ENCODE measurements at places on chromosomes 5 and 9.

- peak; percentile 67 for DNase-seq
These were observed 35.9 kb upstream of the UNC5A start for GRCh38 chr5:176774216-176775171.

GRCh38 chr9:85741095-85741874 lies 469 bp downstream of the AGTPBP1 start:
- peak; percentile 60 for DNase-seq

GRCh38 chr9:121753802-121754654 lies 102.6 kb downstream of the DAB2IP start:
- no peak for DNase-seq

DNA sequence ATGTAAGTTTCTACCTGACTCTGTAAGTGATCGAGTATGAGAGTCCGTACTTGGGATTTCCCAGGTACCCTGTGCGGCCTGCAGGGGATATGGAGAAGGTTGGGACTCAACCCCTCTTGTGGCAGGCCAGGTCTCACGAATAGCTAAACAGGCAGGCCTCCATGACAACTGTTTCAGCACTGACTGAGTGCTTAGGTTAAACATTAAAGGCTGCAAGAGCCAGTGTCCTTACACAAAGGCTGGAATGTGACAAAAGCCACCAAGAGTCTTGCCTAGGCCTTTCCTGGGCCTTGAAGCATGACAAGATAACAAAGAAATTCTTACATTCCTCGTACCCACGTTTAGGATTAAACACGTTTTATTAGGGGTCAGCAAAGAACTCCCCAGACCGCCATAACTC lies 58.6 kb downstream of the THBS4 start:
- DNase-seq: no peak

- no peak for DNase-seq
These were observed 129.1 kb upstream of the SLC30A5 start for GRCh38 chr5:68964679-68965078.

DNA sequence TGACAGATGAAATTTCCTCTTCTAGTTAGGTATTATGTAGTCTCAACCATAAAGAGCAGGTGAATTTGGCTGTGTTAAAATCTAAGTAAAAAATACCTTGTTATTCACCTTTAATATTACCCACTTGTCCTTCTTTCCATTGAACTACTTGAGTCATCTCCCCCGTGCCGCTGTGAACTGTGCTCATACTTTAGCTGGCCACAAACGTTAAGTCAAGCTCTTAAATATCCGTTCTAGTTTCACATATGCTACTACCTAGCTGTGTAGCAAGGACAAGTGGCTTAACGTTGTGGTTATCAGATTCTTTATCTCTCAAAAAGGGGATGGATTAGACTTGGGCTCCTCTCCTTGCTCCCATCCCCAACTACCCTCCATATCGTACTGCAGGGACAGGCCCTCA lies 110.4 kb downstream of the EFNA5 start:
- no peak for DNase-seq

- no peak for DNase-seq
These were observed 154.3 kb upstream of the RAI14 start for GRCh38 chr5:34501840-34502239.

- DNase-seq: no peak
These were observed 3.4 kb upstream of the NOTCH1 start for GRCh38 chr9:136549010-136549980.

DNA sequence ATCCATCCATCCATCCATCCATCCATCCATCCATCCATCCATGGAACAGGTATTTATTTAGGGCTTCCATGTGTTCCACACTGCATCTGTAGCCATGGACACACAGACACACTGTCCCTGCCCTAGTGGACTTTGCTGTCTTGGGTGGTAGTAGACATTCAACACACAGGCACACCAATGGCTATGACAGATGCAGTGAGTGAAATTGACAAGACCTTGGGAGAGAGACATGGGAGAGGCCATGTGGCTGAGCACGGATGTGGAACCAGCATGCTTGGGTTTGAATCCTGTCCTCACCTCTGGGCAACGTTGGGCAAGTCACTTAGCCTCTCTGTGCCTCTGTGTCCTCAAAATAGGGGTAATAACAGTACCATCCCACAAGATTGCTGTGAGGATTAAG lies 45.3 kb downstream of the STOM start:
- DNase-seq: no peak

DNA sequence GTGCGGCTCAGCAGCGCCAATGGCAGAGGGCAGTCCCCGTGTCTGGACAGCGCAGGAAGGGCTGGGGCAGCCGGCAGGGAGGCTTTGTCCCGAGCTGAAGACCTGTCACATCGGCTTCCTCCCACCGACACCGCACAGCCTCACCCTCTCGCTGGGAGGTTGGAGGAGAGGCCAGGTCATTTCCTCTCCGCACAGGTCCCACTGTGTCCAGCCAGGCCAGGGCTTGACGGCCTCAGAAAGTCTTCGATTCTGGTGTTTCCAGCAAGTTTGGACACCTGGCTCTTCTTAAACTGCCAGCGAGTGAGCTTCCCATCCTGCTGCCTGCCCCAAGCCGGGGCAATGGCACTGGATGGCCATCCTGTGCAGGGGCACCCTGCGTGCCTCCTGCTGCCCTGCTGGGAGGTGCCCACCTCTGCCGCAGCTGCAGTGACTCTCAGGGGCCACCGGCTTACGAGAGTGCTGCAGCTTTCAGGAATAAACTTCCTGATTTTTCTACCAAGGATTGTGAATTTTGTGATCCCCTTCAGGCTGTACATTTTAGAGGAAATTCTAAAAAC lies 33.9 kb downstream of the AHRR start:
- no peak for DNase-seq

DNA sequence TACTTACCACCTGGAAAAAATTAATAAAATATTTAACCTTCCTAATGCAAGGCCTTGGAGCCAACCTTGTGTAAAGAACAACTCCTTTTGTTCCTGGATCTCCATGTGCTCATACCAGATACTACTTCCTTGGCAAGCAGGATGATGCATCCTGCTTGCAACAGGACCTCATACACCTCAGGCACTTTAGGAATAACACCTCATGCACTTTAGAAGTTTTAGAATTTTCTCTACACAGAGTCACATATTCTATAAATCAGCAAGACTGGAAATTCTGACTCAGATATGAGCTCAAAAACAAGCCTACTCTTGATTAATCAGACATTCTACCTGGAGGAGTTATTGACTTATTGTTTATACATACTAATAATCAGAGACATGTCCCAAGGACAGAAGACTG lies 209.6 kb upstream of the CDH10 start:
- DNase-seq: no peak

DNA sequence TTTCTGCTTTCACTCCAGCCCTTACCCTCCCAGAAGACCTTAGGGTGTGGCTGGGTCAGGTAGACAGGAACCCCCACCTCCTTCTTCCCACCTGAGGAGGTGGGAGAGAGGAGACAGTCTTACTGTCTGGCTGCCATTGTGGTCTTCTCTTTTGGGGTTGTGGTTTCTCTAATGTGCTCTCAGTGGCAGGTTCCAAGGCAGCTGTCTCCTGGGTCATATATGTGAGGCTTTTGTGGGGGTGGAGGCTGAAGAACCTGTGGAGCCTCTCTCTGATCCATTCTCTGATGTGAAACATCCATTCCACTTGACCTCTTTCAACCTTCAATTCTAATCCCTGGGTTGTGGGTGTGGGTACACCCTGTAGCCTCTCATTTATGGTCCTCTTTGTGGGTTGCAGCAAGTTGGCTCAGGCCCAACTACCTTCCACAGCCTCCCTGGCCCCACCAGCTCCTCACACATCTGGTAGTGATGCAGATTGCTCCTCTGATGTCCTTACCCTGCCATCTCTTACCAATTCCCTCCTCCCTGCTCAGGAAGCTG lies 118.4 kb downstream of the CEP120 start:
- no peak for DNase-seq

DNA sequence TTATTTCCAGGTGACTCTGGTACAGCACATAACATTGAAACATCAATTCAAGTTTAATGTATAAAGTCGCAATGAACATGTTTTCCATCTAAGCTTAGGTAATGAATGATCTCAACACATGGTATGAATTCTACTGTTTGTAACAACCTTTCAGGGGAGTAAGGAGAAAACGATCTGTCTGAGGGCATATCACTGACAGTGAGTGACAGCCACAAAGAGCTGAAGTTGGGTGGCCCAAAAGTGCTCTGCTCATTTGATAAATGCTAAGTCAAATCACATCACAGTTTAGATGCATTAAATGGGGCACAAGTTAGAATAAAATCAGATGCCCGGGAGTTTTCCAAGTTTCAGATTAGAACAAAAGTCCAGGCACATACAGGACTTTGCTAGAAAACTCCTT lies 1.2 kb downstream of the FANCC start:
- DNase-seq: no peak

DNA sequence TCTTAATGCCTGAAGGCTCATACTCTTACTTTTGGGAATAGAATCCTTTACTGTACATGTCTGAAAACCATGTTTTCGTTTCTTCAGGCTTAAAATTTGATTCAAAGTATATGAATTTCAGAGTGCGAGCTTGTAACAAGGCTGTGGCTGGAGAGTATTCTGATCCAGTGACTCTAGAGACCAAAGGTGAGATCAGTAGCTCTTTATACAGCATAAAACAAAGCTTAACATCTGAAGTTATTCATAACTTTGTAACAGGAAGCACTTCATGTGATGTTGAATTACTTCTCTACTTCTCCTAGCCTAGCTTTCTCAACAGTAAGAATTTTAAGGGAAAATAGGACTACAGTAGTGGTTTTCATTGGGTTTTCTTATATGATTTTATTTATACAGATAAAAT lies 49.4 kb upstream of the FKTN start:
- peak; percentile 41 for DNase-seq

GRCh38 chr9:13278368-13279246 lies 885 bp downstream of the MPDZ start:
- no peak for DNase-seq

- DNase-seq: peak; percentile 93
These were observed 12.3 kb upstream of the KCNIP1 start for GRCh38 chr5:170491479-170491878.

- no peak for DNase-seq
These were observed 90.1 kb upstream of the VLDLR start for GRCh38 chr9:2531481-2531880.

DNA sequence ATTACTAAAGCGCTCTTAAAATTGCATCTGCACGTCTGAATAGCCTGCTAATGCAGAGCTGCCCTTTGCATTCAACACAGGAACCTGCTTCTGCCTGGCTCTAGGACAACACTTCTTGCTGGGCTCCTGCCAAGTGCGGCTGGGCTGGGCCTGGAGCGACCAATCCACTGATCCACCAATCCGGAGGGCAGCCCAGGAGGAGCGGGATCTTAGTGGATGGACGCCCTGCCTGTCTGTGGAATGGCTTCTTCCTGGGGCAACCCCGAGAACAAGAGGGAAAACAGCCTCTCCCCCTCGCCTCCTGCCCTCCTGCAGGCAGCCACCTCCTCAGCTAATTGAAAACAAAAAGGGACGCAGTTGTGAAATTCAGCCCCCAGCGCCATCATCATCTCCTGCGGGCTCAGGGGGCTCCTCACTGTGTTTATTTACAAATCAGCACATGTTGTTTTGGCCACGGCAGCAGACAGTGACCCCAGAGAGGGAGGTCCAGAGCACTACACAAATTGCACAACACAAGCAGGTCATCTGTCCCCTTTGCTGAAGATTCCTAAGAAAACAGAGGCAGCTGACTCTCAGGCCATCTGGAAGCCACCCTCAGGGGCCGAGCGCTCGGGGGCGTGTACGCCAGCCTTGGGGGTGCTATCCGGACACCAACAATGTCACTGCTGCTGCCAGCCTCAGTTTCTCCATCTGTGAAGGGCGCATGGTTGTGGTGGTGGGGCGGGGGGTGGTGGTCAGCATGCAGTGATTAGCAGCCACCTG lies 57.3 kb downstream of the GADD45G start:
- peak; percentile 89 for DNase-seq

- no peak for DNase-seq
These were observed 45.0 kb upstream of the PRR16 start for GRCh38 chr5:120419127-120419526.

DNA sequence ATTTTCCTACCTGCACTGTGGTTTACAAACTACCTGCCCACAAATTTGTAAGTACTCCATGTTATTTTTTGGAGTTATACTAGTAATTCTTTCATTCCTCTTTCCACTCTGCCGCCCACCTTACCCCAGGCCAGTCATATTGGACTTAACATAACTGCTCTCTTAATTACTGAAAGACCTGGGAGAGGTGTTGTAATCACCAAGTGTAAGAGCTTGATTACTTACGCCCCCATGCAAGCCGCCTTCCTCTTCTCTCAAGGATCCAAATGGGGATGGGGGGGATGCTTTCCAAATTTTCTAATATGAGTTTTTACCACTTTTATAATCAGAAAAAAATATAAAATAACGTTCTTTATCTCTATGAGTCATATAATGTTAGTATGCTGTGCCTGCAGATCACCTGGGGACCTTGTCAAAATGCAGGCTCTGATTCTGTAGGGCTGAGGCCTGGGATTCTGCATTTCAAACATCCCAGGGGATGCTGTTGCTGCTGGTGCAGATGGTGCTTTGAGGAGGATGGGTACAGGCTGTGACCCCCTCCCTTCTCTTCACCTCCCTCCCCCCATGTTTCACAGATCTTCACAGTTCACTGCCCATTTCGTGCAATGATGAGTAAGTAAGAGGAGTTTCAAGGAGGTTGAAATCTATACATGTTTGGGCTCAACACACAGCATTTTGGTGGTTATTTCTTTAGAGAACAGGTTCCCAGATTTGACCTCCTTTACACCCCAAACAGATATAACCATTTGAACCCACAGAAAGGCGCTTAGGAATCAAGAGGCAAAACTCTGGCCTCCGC lies 87.3 kb downstream of the SEC61B start:
- DNase-seq: no peak

DNA sequence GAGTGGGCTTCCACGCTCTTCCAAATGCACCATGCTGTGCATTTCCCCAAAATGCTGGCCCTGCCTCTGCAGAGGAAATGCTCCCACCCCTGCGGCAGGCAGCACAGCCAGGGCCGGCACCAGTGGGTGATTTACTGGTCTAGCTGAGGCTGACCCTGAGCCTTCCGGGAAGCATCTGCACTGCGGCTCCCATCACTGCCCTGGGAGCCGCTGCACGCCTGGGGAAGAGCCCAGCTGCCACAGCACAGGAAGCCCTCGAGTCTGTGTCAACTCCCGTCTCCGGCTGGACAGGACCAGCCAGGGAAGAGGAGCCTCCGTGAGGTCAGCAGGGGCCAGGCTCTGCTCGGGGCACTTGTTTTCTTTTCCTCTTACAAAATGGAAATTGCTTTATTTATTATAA lies 25.1 kb upstream of the EEIG1 start:
- peak; percentile 55 for DNase-seq

GRCh38 chr9:129474740-129475404 lies 146.0 kb downstream of the C9orf50 start:
- no peak for DNase-seq

DNA sequence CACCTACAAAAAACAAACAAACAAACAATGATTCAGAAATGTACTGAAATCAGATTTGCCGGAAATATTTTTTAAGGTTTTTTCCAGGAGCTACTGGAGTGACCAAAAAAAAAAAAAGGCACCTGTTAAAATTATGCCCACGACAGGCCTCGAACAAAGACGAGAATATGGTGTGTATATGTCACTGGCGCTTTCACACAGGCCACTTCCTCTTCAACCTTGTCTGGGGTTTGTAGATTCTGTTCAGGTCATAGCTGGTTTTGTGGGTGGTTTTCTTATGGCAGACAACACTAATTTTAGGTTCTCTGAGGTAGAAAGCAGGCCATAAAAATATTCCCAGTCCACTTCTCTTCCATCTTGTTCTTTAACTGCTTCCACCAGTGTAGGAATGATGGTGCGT lies 7.0 kb downstream of the NDUFB6 start:
- DNase-seq: no peak

- no peak for DNase-seq
These were observed 3.6 kb downstream of the CACFD1 start for GRCh38 chr9:133463234-133463863.

Data from suppressor macrophage treated with lipopolysaccharide for 1 hour (primary cell).